ENCODE measurements at places on chromosomes 1 and 21.

- DNase-seq, result no peak
These were observed 16.8 kb downstream of the TAF13 start for GRCh38 chr1:109059026-109059425.

- no peak for DNase-seq
These were observed 427 bp downstream of the WNT3A start for GRCh38 chr1:228007049-228007800.

GRCh38 chr1:198699167-198700015 lies 60.6 kb downstream of the PTPRC start:
- peak; percentile 61 for DNase-seq

GRCh38 chr1:70979881-70980280 lies 67.7 kb downstream of the PTGER3 start:
- no peak for DNase-seq

DNA sequence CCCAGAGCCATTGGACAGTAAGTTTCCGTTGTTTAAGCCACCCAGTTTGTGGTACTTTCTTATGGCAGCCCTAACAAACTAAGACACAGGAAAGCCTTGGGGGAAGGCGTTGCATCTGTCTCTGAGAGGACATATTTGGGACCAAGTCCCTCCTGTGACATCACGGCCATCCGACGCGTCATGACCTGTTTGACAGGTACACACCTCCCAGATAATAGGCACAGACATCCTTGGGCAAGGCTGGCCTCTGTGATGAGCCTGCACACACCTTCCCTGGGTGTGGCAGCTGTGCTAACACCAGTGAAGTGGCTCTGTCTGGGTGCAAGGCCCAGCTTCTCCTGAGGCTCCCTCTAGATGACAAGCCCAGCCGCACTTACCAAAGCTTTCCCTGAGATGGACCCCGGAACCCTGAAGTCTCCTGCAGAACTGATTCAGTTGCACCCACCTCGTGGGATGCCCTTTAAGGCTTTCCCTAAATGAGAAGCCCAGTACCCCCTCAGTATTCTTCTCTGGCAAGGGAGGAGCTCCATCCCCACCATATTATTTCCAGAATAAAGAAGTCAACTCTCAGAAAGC lies 136.5 kb downstream of the ZSCAN20 start:
- DNase-seq, result no peak

GRCh38 chr1:22408230-22408629 lies 43.4 kb upstream of the ZBTB40 start:
- DNase-seq, result no peak

Measured in T-helper 9 cell (primary cell).